Effector memory CD8-positive, alpha-beta T cell (primary cell): ENCODE measurements at places on chromosomes 6 and 20.

DNA sequence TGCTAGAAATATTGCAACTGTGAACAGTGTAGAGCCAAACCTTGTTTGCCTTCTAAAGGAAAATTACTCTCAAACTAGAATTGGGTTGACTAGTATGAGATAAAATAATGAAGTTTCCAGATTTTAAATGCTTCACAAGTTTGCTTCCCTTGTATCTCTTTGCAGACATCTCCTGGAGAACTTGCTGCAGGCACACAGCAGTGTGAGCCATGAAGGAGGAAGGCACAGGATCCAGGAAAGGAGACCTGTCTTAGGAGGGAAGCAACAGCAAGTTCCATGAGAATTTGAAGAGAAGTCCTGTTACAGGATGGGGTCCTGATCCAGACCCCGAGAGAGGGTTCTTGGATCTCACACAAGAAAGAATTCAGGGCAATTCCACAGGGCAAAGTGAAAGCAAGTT is 115.9 kb downstream of the BMP7 start:
- DNase-seq: no peak

GRCh38 chr6:152225241-152225934 is 411.8 kb downstream of the SYNE1 start:
- no peak for DNase-seq

- no peak for DNase-seq
Observed at GRCh38 chr6:134249759-134250602, 67.9 kb downstream of the SGK1 start.

- DNase-seq: no peak
Observed at GRCh38 chr20:460180-460579, 2.2 kb downstream of the TBC1D20 start.

DNA sequence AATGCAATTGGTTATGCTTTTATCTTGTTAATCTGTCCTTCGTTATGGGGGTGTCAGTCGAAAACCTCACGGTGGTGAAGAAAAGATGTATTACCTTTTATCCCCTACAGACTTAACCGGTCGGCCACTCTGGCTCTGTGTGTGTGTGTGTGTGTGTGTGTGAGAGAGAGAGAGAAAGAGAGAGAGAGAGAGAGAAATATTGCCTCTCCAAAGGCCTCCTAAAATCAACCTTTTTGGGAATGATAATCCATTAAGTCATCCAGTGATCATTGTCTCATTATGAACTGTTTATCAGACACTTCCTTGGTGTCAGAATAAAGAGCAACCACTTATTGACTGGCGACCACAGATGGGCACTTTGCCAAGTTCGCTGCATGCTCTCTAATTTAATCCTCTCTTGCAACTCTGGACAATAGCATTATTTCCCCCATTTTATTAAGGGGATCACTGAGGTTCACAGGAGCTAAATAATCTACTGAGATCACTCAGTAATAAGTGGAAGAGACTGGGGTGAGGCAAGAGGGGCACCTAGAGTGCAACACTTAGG is 30.7 kb downstream of the SLC35D3 start:
- no peak for DNase-seq

DNA sequence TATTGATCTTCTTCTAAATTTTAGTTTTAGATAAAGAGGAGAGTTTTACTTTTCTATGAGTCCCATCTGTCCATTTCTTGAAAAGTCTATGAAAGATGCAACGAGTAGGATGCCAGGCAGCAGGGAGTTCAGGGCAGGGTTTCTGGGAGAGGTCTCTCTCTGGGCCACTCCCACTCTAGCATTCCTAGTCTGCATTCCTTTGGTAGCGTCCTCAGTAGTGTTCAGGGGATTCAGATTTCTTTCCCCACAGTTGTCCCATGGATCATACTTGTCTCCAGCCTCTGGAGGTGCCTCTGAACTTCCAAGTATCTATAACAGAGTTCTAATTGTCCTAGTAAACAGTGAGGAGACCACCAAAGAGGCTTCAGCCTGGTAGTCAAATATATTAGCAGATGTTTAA is 225.3 kb downstream of the RIMS1 start:
- no peak for DNase-seq
